Foreskin keratinocyte (primary cell): ENCODE measurements at places on chromosomes 2 and 18.

GRCh38 chr2:64562148-64562784 is 38.1 kb downstream of the AFTPH start:
- DNase-seq: no peak

DNA sequence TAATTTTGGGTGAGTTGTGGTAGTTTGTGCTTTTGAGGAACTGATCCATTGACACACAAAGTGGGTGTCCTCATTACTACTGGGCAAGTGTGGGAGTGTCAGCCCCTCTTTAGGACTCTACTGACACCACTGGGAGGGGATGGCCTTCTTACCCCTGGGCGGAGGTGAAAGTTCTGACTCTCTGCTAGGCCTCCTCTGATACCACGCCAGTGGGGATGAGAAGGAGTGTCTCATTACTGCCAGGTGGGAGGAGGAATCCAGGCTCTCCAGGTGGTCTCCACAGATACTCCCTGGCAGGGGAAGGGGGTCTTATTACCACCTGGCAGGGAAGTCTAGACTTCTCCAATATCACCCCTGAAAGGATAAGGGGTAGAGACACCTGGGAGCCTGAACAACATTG is 9.1 kb downstream of the LCLAT1 start:
- DNase-seq: no peak

DNA sequence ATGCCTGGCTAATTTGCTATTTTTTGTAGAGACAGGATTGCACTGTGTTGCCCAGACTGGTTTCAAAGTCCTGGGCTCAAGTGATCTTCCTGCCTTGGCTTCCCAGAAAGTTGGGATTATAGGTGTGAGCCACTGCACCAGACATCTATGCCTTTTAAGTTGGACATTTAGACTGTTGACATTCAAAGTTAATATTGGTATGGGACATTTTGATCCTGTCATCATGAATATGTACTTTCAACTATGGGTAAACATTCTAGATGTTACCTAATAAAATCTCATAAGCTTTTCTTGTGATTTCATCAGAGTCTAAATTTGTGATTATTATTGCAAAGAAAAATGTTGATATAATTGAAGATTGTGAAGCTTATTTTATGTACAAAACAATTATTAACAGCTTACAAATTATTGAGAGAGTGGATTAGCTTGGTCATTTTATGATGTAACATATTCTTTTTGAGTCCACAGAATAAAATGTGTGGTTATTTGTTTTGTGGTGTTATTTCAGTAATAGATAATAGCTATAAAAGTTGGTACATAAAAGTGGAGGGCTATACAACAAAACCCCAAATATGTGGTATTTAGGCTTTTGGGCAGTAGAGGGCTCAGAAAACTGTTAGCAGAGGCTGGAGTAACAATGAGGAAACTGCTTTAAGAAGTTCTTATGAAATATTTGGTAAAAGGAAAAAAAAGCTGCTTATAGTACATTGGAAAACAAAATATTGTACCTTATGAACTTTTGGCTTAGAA is 41.4 kb downstream of the STARD6 start:
- no peak for DNase-seq

DNA sequence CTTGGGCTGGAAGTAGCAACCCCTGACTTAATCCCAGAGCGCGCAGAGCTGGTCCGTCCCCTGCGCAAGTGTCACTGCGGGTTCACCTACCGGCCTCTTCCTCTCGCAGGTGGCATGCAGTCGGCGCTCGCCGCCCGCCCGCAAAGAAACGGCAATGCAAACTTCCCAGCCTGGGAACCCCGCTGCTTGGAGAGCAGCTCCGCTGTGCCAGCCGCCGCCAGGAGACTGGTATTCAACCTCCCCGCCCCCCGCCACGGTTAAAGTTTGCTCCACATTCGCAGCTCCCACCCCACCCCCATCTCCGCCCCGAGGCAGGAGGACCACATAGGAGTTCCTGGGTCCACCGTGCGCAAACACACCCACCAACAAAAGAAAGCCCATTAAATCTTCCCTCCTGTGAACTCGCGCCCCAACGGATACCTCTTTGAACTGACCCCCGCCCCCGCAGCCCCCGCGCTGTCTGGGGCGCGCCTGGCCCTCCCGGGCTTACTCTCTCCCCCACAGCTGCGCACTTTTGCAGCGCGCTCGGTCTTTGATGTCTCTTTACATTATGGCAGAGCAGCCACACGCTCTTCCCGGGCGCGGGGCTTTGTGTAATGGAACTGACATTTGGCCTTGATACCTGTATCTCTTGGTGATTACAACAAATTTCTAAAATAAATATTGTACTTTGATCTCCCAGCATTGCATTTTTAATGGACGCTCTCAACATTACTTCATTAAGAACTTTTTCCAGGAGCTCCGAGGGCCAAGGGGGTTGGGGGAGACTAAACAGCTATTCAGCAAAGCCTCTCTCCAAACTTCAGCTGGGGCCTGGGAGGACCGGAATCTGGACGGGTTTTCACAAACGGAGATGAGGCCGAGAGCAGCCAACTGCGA is 3.1 kb upstream of the SP5 start:
- no peak for DNase-seq

DNA sequence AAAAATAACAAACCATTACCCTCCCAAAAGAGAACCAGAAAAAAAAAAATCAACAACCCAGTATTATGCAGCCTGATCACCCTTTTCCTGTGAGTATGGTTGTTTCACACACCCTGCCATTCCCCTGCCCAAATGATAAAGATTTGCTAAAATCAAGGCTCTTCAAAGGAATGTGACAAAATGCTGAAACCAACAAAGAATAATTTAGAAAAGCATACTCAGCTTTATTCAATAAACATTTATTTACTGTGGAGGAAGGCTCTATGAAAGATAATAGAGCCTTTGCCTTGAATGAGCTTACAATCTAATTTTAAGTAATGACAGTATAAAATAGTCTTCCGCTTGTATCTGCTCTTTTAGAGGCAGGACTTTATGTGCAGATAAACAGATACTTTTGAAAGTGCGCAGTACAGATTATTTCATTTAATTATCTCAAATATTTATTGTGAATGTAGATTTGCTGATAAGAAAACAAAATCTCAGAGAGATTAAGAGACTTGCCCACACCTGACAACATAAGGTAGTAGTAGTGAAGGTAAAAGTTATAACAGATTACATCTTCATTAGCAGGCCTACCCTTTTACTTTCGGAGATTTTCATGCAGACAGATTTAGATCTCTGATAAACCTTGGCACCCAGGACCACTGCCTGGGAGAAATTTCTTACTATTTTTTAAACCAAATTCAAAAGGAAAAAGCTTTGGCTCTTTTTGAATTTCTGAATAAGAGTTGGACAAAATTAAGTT is 211.9 kb downstream of the SRBD1 start:
- DNase-seq: no peak

GRCh38 chr2:200005675-200006074 is 50.3 kb downstream of the MAIP1 start:
- no peak for DNase-seq

DNA sequence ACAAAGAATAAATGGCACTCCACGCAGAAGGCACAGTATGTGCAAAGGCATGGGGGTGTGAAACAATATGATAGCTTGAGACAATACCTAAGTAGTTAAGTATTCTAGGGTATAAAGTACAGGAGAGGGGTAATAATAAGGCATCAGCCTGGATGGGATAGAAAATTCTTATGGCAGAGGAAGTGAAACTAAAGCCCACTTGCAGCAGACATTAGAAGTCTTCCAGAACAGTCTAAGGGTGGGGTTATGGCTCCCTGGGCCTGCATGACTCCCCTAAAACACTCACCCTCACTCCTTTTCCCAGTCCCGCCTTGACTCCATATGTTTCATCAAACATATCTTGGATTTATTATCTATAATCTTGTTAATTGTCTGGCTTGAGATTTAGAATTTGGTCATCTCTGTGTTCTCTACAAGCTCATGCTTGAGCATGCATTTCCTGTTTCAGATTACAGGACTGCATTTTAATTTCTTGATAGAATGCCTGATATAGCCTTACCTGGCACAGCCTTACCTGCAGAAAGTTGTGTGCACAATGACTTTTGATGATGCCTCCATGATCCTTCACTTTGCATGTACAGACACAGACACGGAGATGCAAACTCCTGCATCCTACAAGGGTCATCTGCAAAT is 28.5 kb upstream of the TMBIM1 start:
- no peak for DNase-seq

GRCh38 chr2:17206771-17207170 is 311.5 kb downstream of the RAD51AP2 start:
- DNase-seq: no peak

GRCh38 chr2:175871331-175872004 is 130.6 kb downstream of the LNPK start:
- no peak for DNase-seq

- peak; percentile 23 for DNase-seq
These were observed 857 bp downstream of the DYM start for GRCh38 chr18:49459404-49460171.

DNA sequence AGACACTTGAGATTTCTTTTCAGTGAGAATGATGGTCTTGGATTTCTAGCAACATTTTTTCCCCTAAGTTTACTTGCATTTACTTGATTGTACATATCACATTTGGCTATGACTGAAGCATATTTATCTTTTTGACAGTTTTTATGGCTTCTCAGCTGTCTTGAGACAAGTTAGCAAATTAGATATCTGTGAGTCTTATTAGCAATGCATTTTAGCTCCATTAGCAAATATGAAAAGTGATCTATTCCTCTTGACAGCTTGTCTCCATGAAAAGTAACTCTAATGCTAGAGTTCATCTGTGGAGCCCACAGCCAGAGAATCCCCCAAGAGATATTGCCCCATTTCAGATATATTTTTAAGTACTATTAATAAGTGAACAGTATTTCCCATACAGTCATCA is 72.1 kb upstream of the FAM237A start:
- no peak for DNase-seq

GRCh38 chr2:234666911-234667310 is 170.0 kb upstream of the ARL4C start:
- DNase-seq: no peak

DNA sequence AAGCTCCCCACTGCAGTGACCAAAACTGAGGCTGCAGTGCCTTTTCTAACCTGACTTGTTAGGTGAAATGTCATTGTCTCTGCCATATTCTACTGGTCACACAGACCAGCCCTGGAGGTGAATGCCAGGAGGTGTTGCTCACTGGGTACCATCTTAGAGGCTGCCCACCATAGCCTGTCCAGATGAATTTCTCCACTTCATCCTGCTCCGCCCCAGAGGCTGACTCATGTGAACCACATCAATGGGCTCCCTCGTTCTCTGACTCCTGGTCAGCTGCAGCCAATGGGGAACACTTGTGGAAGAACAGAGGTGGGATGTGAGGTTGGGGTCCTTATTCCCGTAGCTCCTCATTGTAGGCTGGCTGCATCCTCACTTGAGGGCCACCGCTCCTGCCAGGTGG is 3.4 kb upstream of the NARS1 start:
- DNase-seq: no peak

- DNase-seq: no peak
These were observed 72.0 kb downstream of the PLEKHM3 start for GRCh38 chr2:207953354-207953753.

GRCh38 chr2:33241072-33241471 is 235.4 kb upstream of the RASGRP3 start:
- DNase-seq: no peak

GRCh38 chr2:173191601-173192000 is 116.0 kb downstream of the MAP3K20 start:
- peak; percentile 77 for DNase-seq

- DNase-seq: no peak
These were observed 53.6 kb upstream of the DDX18 start for GRCh38 chr2:117760916-117761315.
